ENCODE measurements at places on chromosomes 2 and 18. TPM values are rescaled to one million over a fixed set of nuclear protein-coding genes. Genes with fewer than 3 reads are reported as not detected.

- no peak for DNase-seq
These were observed 72.7 kb downstream of the ACVR1 start for GRCh38 chr2:157803476-157803875.

Gene TIGD1
- 8.3 TPM for total RNA-seq

Gene DSG4
- total RNA-seq: under 0.01 TPM

Gene CNGA3
- total RNA-seq: 0.09 TPM

GRCh38 chr2:239691720-239692119 lies 290.9 kb upstream of the HDAC4 start:
- no peak for DNase-seq

GRCh38 chr2:99780276-99780675 lies 290.5 kb upstream of the REV1 start:
- DNase-seq: no peak

Gene BCL2
- 17.5 TPM for total RNA-seq

- no peak for DNase-seq
These were observed 923 bp downstream of the AMER3 start for GRCh38 chr2:130756053-130756873.

GRCh38 chr2:144596073-144596871 lies 76.4 kb upstream of the ZEB2 start:
- DNase-seq: no peak

- no peak for DNase-seq
These were observed 3.6 kb downstream of the IHH start for GRCh38 chr2:219056896-219057708.

Gene ERLEC1
- 32.8 TPM for total RNA-seq

GRCh38 chr2:38533757-38534545 lies 68.8 kb downstream of the HNRNPLL start:
- no peak for DNase-seq

DNA sequence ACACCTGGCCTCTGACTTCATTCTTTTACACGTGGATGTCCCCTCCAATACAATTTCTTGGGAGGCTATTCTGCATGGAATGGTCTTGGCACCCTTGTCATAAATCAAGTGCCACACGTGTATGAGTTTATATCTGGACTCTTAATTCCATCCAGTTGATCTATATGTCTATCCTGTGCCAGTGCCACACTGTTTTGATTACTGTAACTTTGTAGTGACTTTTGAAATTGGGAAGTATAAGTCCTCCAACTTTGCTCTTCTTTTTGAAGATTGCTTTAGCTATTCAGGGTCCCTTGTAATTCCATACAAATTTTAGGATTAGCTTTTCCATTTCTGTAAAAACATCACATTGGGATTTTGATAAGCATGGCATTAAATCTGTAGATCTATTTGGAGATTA lies 43.5 kb downstream of the HS1BP3 start:
- DNase-seq: no peak

GRCh38 chr2:45568935-45569334 lies 42.1 kb downstream of the SRBD1 start:
- no peak for DNase-seq

DNA sequence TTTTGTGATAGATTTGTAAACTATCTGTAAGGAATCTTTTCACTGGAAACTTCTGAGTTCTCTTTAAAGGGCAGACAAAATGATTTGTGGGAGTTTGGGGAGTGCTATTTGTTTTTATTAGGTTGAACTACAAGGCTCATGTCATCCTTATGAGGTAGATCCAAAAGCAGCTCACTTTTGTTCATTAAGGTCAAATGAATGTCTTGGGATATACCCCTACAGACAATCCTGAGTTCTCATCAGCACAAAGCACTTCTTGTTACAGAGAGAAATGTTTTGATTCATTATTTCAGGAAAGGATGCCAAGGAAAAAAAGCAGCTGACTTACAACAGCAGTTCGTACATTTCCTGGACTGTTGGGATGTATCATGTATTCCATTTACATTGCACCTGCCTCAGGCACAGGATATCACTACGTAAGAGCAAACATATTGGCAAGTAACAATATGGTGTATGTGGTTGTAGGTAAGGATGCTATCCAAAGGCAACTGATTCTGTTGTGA lies 68.9 kb downstream of the DCC start:
- no peak for DNase-seq

GRCh38 chr2:241286348-241287090 lies 29.0 kb downstream of the HDLBP start:
- DNase-seq: no peak

GRCh38 chr18:24126155-24126961 lies 12.5 kb upstream of the CABYR start:
- no peak for DNase-seq

Gene THUMPD2
- total RNA-seq: 18.2 TPM

DNA sequence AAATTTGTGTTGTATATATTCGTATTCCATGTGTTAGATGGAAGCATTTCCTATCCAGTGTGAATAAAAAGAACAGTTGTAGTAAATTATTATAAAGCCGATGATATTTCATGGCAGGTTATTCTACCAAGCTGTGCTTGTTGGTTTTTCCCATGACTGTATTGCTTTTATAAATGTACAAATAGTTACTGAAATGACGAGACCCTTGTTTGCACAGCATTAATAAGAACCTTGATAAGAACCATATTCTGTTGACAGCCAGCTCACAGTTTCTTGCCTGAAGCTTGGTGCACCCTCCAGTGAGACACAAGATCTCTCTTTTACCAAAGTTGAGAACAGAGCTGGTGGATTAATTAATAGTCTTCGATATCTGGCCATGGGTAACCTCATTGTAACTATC lies 138.8 kb downstream of the GFPT1 start:
- DNase-seq: no peak

Gene CAVIN2
- 4.3 TPM for total RNA-seq

Measured in thymus (tissue), 14 donors.